ENCODE measurements at places on chromosomes 5 and 9. TPM values are rescaled to one million over a fixed set of nuclear protein-coding genes. Genes with fewer than 3 reads are reported as not detected.

Gene AGXT2
- not detected for total RNA-seq

Gene LCN9
- total RNA-seq: not detected

Gene ZNF354C
- total RNA-seq: 3.8 TPM

Gene PHF24
- 0.27 TPM for total RNA-seq

Gene ELL2
- total RNA-seq: 27.4 TPM
